ENCODE measurements at places on chromosomes 11 and 22. TPM values are rescaled to one million over a fixed set of nuclear protein-coding genes. Genes with fewer than 3 reads are reported as not detected.

DNA sequence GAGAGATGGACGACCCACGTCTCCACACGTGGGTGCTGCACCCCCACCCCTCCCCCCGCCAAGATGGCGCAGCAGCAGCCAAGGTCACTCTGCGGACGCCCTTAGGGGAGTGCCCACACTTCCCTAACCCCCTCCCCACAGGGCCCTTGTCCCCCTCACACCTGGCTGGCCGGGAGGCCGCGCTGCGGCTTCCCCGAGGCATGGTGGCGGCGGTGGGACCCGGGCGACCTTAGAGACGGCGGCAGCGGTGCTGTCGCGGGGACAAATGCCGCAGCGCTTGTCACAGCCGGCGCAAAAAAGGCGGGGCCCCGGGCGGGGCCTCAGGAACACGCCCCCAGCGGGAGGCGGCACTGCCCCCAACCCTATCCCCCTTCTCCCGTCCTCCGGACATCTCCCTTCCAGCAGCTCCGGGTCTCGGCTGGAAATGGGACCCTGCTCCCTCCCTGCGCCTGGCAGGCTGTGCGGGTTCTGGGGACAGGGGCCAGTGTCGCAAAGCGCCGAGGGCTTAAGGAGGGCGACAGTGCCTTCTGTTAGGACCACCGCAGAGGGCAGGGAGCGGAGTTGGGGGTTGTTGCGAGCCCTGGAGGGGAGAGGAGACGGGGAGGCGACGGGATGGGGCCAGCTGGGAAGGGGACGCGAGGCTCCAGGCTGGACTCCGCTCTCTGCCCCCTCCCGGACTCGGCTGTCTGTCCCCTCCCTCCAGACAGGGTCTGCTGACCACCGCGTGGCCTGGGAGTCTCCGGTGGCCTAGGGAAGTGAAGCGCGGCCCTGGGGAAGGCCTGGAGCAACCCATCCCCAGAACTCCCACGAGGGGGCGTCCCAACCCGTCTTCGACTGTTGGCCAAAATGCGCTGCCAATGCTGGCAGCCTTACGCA, at the start of gene CHCHD10:
CHCHD10 (minus strand) TSS at position 300 of the 876 bp plus-strand sequence; CDS start at position 202, 98 bp downstream.
- peak; percentile 84 for DNase-seq

DNA sequence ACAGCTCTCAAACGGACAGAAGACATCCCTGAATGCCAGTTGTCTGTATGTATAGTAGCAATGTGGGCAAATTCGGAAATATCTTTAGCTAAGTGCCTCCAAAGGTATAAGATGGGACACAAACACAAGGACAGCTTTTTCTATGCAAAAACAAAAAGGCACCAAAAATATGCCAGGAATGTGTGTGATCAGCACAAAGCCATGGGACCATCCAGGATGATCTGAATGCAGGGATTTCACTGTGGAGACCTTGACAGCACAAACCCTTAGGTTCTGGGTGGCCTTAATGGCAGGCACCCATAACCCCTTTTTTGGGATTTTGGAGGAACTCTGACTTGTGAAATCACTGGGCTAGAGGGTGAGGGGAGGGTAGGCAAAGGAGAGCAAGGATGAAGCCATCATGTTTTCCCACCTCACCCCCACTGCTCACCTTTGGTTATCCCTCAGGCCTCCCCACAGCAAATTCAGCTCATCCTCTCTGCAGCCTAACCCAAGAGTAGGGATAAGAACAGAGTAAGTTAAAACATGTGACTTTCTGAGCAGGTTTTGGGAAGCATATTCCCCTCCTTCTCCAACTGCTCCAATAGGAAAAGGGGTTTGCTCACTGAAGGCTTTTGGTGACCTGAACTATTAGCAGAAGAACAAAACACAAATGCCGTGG, 154.6 kb downstream of the SNX19 start:
- DNase-seq: no peak

GRCh38 chr11:124736736-124737135, 3.0 kb upstream of the NRGN start:
- DNase-seq: no peak

GRCh38 chr11:10443721-10444235, 11.3 kb upstream of the AMPD3 start:
- no peak for DNase-seq

DNA sequence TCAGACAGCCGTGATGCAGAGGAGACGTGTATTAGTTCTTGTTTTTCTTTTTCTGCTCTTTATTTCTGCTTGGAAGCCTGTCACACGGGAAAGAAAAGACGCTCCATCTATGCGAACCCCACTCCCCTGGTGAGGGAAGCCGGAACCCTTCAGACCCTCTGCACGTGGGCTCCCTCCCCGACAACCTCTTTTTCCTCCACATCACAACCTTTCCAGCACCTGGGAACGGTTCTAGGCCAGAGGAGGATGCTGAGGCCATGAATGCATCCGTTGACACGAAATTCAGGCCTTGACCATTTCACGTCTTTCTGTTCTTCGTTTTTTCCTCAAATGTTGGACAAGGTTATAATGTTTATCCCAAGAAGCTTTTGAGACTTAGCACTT, 85.3 kb upstream of the WNT7B start:
- no peak for DNase-seq

DNA sequence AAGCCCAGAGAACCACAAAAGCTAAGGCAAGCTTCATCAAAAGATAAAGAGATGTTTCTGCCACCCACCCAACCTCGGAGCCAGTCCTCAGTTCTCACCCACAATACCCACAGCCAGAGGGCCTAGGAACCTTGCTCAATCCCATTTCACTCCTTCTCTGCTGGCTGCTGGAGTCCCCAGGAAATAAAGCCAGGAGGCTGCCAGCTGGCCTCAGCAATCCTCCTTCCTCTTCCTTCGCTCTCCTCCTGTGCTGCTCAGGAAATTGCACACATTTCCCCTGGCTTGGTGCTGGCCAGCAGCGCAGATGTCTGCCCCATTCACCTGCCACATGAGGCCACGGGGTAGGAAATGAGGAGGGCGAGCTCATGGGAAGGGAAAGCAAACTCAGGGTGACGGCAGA, 91.8 kb upstream of the LDLRAD3 start:
- DNase-seq: no peak

- no peak for DNase-seq
Measured at GRCh38 chr22:30668386-30668710, 673 bp upstream of the DUSP18 start.

DNA sequence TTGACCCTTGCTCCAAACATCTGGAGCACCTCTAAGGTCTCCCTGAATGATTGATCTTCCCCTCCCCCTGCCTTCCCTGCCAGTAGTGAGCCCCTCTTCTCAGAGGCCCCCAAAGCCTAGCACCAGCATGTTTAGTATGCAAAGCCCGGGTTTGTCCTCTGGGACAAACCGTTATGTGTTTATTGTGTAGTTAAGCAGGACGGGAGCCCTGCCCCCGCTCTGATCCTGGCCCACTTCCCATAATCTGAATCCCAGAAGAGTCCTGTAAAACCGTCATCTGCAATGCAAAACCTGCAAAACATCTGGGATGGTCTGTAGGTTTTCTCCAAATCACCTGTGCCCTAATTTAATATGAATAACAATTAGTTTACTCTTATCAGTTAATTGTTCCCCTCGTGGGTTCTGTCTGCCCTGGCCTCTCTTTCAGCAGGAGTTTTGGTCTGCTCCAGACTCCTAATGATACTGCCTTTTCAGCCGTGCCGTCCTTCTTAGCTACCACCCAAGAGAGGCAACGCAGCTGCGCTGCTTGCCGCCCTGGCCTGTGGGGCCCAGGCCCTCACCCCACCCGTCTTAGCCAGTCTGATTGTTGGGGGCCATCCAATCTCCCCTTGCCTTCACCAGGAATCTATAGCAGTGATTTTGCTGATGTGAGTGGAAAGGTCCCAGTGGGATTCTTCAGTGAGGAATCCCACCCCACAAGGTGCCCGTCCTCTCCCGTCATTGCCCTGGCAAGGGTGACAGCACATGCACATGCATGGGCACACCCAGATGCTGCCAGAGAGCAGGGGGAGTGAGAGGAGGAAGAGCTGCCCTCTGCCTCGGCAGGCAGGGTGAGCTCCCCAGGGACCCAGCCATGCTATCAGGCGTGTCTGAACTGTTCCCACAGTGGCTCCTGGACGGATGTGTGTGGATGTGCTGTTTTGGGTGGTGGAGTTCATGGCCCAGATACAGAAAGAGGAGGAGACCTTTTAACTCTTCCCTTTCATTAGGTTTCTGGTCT, 3.0 kb upstream of the B3GAT1 start:
- no peak for DNase-seq

GRCh38 chr11:126499131-126499752, 143.8 kb downstream of the ST3GAL4 start:
- no peak for DNase-seq

GRCh38 chr22:33512908-33513307, 407.4 kb downstream of the LARGE1 start:
- no peak for DNase-seq

GRCh38 chr22:50705219-50705691, 32.6 kb downstream of the SHANK3 start:
- peak; percentile 90 for DNase-seq

- no peak for DNase-seq
Measured at GRCh38 chr11:126647735-126648134, 292.2 kb downstream of the ST3GAL4 start.

- no peak for DNase-seq
Measured at GRCh38 chr22:33565580-33565995, 354.7 kb downstream of the LARGE1 start.

DNA sequence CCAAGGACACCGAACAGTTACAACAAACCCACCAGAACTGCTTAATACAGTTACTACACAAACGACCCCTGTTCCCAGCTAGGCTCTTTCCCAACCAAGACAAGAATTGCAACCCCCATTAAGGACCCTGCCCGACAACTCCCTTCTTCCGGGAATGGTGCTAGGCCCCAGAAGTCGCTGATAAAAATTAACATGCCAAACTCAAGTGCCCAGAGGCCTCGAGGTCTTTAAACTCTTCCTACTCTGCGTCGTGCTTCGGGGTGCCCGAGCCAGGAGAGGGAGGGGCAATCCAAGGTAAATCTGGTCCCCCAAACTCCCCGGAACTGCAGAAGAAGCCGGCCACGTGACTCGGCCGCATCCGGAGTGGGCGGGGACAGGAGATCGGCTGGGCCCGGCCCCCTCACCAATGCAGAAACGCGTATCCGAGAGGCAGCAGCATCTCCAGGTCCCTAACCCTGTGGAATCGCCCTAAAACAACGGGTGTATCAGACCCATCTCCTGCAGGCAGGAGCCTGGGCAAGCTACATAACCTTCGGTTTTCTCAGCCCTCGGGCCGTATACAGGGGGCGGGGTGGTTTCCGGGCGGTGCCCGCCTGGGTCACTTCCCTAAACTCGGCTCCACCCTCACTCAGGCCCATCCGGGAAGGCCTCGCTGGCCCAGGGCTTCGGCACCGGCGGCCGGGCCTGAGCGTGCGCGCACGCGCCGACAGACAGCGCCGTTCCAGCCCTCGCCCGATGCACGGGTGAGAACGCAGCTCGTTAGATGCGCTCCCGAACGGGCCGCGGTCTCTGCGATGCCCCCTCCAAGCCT, 1.1 kb downstream of the CFL1 start:
- DNase-seq: no peak

Gene RIMBP3B
- polyA plus RNA-seq: not detected

Gene OMP
- polyA plus RNA-seq: 0.64 TPM

Gene OR52E8
- not detected for polyA plus RNA-seq

Gene MS4A15
- not detected for polyA plus RNA-seq

Gene NAV2
- 36.9 TPM for polyA plus RNA-seq

Gene TRPC6
- 7.4 TPM for polyA plus RNA-seq

Gene SCGB1A1
- not detected for polyA plus RNA-seq

Gene FAM227A
- polyA plus RNA-seq: 5.9 TPM

Gene TMEM86A
- 7.7 TPM for polyA plus RNA-seq

All from renal cortex interstitium (tissue), 15 donors.